Kidney (tissue), 22 donors: ENCODE measurements at places on chromosomes 6 and 20. TPM values are rescaled to one million over a fixed set of nuclear protein-coding genes. Genes with fewer than 3 reads are reported as not detected.

Gene SLC22A7
- 2.0 TPM for total RNA-seq

Gene JPH2
- 11.4 TPM for total RNA-seq

Gene ADGB
- not detected for total RNA-seq

Gene SALL4
- 0.09 TPM for total RNA-seq

Gene MUCL3
- total RNA-seq = 0.13 TPM

Gene NMBR
- total RNA-seq = not detected

Gene THBD
- total RNA-seq = 48.1 TPM

Gene CCN6
- total RNA-seq = 6.7 TPM

Gene ZNF391
- 5.4 TPM for total RNA-seq

Gene FAM83B
- 12.7 TPM for total RNA-seq

Gene KIF25
- not detected for total RNA-seq

Gene ERVFRD-1
- total RNA-seq = 0.57 TPM

Gene DEFB128
- total RNA-seq = not detected

Gene PDE10A
- 23.1 TPM for total RNA-seq

Gene GRM1
- total RNA-seq = 0.19 TPM

Gene PM20D2
- 14.4 TPM for total RNA-seq

Gene TTK
- total RNA-seq = 0.79 TPM

Gene KCNQ5
- 0.50 TPM for total RNA-seq

Gene MUC21
- total RNA-seq = not detected

Gene MDFI
- total RNA-seq = 16.9 TPM

Gene RHAG
- not detected for total RNA-seq

Gene TMEM170B
- total RNA-seq = 3.7 TPM

Gene KCNQ2
- total RNA-seq = 2.2 TPM

Gene TBC1D20
- 26.2 TPM for total RNA-seq

Gene FOXC1
- 58.5 TPM for total RNA-seq

Gene ZSCAN12
- 7.9 TPM for total RNA-seq

Gene RPL10A
- total RNA-seq = 1,159 TPM

Gene CPNE5
- 7.1 TPM for total RNA-seq
